ENCODE measurements at places on chromosomes 5 and 9.

DNA sequence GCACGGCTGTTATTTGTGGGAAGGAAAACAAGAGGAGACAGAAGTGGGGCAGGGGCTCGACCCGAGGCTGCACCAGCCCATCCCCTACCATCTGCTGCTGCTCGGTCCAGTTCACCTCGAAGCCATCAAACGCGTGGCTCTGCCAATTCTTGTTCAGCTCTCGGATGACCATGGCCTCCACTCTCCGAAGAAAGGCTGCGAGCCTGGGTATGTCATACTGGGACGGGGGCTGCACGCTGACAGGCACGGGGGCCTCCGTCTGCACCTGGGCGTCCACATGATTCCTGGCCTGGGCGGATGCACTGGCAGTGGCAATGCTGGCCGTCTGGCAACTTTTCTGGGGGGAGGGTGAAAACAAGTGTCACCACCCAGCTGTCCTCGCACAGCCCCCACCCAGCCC, 16.0 kb downstream of the DYNC2I2 start:
- H3K36me3 ChIP-seq: peaks cover 6% of the 10 kb centered on the region
- no peak overlapping the region for H3K4me3 ChIP-seq
- no peaks in the 10 kb centered on the region for H3K27me3 ChIP-seq
- peaks cover 10% of the 10 kb centered on the region for H3K4me1 ChIP-seq
- no peak for DNase-seq

DNA sequence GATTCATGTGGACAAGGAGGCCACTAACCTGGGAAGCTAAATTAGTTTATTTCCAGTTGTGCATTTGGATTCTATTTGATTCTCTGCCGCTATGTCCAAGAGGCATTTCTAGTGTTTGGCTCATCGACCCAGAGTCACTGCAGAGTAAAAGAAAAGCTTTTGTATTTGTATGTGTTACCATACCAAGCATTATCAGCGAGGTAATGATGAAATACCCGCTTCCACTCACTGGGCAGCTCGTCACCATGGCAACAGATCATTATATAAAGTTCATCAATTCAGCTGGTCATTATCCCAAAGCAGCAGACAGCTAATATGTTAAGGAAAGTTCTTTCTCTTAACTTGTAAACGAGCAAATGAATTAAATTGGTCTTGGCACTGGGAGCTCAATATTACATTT, 380.3 kb downstream of the SEMA5A start:
- peak; percentile 23 for DNase-seq
- no peaks in the 10 kb centered on the region for H3K36me3 ChIP-seq
- H3K27ac ChIP-seq: no peak overlapping the region
- H3K4me1 ChIP-seq: no peaks in the 10 kb centered on the region
- no peaks in the 10 kb centered on the region for H3K27me3 ChIP-seq

GRCh38 chr9:8905731-8906130, 1106.2 kb upstream of the DMAC1 start:
- no peaks in the 10 kb centered on the region for H3K36me3 ChIP-seq
- H3K4me1 ChIP-seq: no peaks in the 10 kb centered on the region
- H3K27ac ChIP-seq: no peak overlapping the region
- no peak overlapping the region for H3K4me3 ChIP-seq
- no peaks in the 10 kb centered on the region for H3K27me3 ChIP-seq

- no peaks in the 10 kb centered on the region for H3K27me3 ChIP-seq
- DNase-seq: peak; percentile 97
- no peak overlapping the region for H3K4me3 ChIP-seq
- peaks cover 38% of the 10 kb centered on the region for H3K4me1 ChIP-seq
- H3K36me3 ChIP-seq: peaks cover 11% of the 10 kb centered on the region
Measured at GRCh38 chr9:37943345-37944265, 39.7 kb upstream of the SLC25A51 start.

- no peak overlapping the region for H3K4me3 ChIP-seq
- H3K36me3 ChIP-seq: no peaks in the 10 kb centered on the region
- no peaks in the 10 kb centered on the region for H3K27me3 ChIP-seq
- H3K4me1 ChIP-seq: peaks cover 7% of the 10 kb centered on the region
- H3K27ac ChIP-seq: no peak overlapping the region
- DNase-seq: no peak
Measured at GRCh38 chr5:145774442-145774841, 60.7 kb downstream of the PRELID2 start.

DNA sequence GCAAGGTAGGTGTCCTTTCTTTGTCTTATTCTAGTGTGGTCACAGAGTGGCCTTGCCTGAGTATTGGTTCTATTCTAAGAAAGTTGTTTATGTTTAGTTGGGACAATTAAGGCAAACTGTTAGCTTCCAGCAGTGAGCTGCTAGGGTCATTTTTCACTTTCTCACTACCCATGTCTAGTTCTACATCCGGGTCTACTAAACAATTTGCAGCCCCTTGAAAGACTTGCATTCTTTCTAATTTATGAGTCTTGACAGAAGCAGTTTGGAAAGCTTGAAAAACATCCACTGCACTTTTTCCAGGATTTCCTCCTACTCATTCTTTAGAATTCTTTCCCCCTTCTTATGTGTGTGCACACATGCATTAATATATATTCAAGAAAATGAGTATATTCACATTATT, 892.2 kb upstream of the ACO1 start:
- no peak overlapping the region for H3K4me3 ChIP-seq
- H3K27ac ChIP-seq: no peak overlapping the region
- H3K36me3 ChIP-seq: no peaks in the 10 kb centered on the region
- no peak for DNase-seq

- no peak overlapping the region for H3K27ac ChIP-seq
- H3K4me3 ChIP-seq: no peak overlapping the region
Measured at GRCh38 chr5:131914472-131914871, 31.0 kb downstream of the MEIKIN start.

GRCh38 chr9:73179589-73179988, 27.9 kb downstream of the ANXA1 start:
- H3K4me3 ChIP-seq: no peak overlapping the region
- no peaks in the 10 kb centered on the region for H3K27me3 ChIP-seq
- no peak overlapping the region for H3K27ac ChIP-seq
- peak; percentile 80 for DNase-seq
- H3K36me3 ChIP-seq: no peaks in the 10 kb centered on the region

DNA sequence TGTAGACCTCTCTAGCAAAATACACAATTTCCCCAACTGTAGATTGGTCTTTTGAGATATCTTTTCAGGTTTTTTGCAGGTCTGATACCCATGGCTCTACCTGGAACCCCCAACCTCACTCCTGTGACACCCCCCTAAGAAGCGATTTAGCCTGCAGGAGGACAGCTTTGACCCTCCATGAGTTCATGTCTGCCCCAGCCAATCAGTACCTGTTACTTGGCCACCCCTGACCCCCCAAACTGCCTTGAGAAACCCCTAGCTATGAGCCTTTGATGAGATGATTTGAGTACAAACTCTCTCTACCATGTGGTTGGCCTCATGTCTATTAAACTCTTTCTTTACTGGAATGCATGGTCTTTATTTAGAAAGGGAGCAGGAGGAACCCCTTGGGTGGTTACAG, 25.7 kb downstream of the ABO start:
- H3K27ac ChIP-seq: no peak overlapping the region
- H3K4me3 ChIP-seq: no peak overlapping the region
- no peak for DNase-seq
- H3K36me3 ChIP-seq: no peaks in the 10 kb centered on the region
- no peaks in the 10 kb centered on the region for H3K4me1 ChIP-seq
- no peaks in the 10 kb centered on the region for H3K27me3 ChIP-seq

- no peaks in the 10 kb centered on the region for H3K27me3 ChIP-seq
- H3K36me3 ChIP-seq: no peaks in the 10 kb centered on the region
Measured at GRCh38 chr5:134503937-134504437, 21.5 kb upstream of the JADE2 start.

GRCh38 chr5:1312206-1312605, 17.3 kb upstream of the TERT start:
- no peaks in the 10 kb centered on the region for H3K36me3 ChIP-seq
- no peaks in the 10 kb centered on the region for H3K27me3 ChIP-seq
- H3K4me3 ChIP-seq: no peak overlapping the region
- H3K4me1 ChIP-seq: no peaks in the 10 kb centered on the region
- no peak overlapping the region for H3K27ac ChIP-seq

DNA sequence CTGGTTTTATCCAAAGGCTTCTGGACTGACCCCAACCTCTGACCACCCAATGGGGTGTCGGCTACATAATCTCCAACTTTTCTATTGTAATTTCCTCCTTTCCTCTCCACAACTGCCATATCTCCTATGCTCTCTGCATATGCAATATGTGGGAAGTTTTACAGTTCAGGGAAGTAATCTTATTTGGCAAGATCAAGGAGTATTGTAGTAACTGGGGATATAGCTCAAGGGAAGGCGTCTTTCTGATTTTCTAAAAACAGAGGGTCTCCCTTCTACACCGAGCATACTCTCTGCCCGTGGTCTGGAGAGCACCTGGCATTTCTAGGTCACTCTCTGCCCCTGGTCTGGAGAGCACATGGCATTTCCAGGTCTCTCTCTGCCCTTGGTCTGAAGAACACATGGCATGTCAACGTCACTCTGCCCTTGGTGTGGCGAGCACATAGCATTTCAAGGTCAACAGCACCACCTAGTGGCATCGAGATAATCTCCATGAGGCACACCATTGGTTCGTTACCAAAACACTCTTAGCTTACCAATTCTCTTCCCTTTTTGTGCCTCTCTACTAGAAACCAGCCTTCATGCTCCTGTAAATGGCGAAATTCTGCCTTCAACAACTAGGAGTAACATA, 616.4 kb upstream of the NUDT12 start:
- no peaks in the 10 kb centered on the region for H3K4me1 ChIP-seq
- no peak overlapping the region for H3K4me3 ChIP-seq
- no peak overlapping the region for H3K27ac ChIP-seq
- no peaks in the 10 kb centered on the region for H3K27me3 ChIP-seq

- H3K4me1 ChIP-seq: no peaks in the 10 kb centered on the region
- H3K36me3 ChIP-seq: no peaks in the 10 kb centered on the region
- no peak overlapping the region for H3K4me3 ChIP-seq
Measured at GRCh38 chr5:76488969-76489368, 85.9 kb downstream of the IQGAP2 start.

DNA sequence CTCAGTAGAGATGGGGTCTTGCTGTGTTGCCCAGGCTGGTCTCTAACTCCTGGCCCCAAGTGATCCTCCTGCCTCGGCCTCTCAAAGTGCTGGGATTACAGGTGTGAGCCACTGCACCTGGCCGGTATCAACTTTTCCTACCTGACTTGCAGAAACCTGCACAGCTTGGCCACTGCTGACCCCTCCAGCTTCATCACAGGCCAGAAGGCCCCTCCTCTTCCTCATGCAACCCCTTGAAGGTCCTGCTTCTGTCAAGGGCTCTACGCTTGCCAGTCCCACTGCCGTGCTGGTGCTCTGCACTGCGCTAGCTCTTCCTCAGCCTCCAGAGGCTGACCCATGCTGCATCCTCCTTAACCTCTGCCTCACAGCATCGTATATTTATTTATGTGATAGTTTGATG, 32.5 kb upstream of the RNU6ATAC start:
- H3K27me3 ChIP-seq: no peaks in the 10 kb centered on the region
- H3K27ac ChIP-seq: no peak overlapping the region
- no peak overlapping the region for H3K4me3 ChIP-seq
- DNase-seq: no peak
- no peaks in the 10 kb centered on the region for H3K36me3 ChIP-seq

GRCh38 chr5:115930630-115931337, 31.5 kb upstream of the LVRN start:
- no peak overlapping the region for H3K27ac ChIP-seq
- no peaks in the 10 kb centered on the region for H3K27me3 ChIP-seq
- DNase-seq: no peak
- H3K4me3 ChIP-seq: no peak overlapping the region
- H3K4me1 ChIP-seq: no peaks in the 10 kb centered on the region

DNA sequence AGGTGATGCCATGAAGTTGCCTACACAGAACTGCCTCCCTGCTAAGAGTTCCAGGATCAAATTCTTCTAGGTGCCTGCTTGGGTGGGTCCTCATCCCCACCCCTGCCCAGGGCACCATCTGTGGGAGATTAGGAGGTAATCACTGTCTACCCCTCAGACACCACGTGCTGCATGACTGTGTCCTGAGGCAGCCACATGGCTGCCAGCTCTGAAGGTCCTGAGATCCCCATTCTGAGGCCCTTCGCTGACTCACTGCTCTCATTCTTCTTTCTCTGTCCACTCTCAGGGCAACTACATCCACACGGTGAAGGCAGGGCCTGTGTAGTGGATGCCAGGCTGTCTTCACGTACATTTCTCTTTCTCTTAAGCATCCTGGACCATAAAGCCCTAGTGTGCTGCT, 222.9 kb upstream of the ANKRD55 start:
- H3K4me3 ChIP-seq: no peak overlapping the region
- no peak overlapping the region for H3K27ac ChIP-seq
- H3K36me3 ChIP-seq: no peaks in the 10 kb centered on the region
- peaks cover 2% of the 10 kb centered on the region for H3K4me1 ChIP-seq

GRCh38 chr5:994272-994607, 14.4 kb upstream of the NKD2 start:
- H3K27me3 ChIP-seq: peaks cover 10% of the 10 kb centered on the region
- no peak overlapping the region for H3K27ac ChIP-seq
- H3K36me3 ChIP-seq: no peaks in the 10 kb centered on the region

DNA sequence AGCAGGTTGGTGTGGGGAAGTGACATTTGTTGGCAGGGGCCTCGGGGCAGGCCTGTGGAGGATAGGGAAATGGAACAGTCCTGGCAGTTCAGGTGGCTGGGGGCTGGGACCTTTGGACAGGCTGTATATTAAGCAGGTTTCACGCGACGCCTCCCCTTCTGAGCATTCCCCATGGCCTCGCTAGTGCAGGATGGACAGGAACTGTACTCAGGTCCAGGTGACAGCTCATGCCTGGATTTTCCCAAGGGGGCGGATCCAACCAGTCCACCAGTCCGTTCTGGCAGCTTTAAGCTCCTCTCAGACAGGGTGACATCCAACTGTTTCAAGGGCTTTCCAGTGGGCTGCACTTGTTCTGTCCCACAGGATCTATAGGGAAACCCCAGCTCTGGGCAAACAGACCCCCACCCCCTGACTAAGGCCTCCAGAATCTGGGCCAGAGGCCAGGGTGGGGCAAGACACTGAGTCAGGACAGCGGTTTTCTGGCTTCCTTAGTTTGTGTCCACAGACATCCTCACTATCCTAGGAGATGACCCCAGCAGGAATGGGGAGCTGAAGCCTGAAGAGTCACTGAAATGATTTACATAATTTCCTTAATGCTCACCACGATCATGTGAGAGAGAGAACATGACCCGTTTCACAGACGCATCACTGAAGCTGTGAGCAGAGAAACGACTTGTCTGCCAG, 20.9 kb downstream of the CSF2 start:
- H3K27ac ChIP-seq: peak overlapping the region; percentile 92
- peaks cover 25% of the 10 kb centered on the region for H3K4me1 ChIP-seq
- DNase-seq: peak; percentile 90
- H3K36me3 ChIP-seq: no peaks in the 10 kb centered on the region
- no peak overlapping the region for H3K4me3 ChIP-seq

DNA sequence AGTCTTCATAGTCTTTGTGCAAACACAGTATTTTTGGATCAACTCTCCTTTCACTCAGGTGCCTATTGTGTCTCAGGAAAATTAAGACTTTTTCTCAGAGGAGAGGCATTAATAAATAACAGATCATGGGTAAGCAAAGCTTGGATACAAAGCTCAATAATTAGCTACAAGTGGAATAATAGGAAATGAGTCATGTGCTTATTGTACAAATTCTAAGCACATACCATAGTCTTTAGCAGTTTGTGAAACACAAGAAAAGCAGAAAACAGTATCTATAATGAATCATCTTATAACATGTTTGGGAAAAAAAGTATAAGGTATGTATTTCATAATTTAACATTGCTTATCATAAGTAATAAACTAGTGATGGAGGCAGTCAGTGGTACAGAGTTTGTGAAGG, 477.0 kb downstream of the CDH10 start:
- H3K4me3 ChIP-seq: no peak overlapping the region
- H3K4me1 ChIP-seq: no peaks in the 10 kb centered on the region
- H3K36me3 ChIP-seq: no peaks in the 10 kb centered on the region
- no peak overlapping the region for H3K27ac ChIP-seq
- no peaks in the 10 kb centered on the region for H3K27me3 ChIP-seq

GRCh38 chr9:133710661-133711427, 27.3 kb downstream of the SARDH start:
- DNase-seq: no peak
- no peaks in the 10 kb centered on the region for H3K27me3 ChIP-seq
- peaks cover 25% of the 10 kb centered on the region for H3K4me1 ChIP-seq
- H3K27ac ChIP-seq: peak overlapping the region; percentile 76
- no peak overlapping the region for H3K4me3 ChIP-seq
